ENCODE measurements at places on chromosomes 7 and 10. TPM values are rescaled to one million over a fixed set of nuclear protein-coding genes. Genes with fewer than 3 reads are reported as not detected.

DNA sequence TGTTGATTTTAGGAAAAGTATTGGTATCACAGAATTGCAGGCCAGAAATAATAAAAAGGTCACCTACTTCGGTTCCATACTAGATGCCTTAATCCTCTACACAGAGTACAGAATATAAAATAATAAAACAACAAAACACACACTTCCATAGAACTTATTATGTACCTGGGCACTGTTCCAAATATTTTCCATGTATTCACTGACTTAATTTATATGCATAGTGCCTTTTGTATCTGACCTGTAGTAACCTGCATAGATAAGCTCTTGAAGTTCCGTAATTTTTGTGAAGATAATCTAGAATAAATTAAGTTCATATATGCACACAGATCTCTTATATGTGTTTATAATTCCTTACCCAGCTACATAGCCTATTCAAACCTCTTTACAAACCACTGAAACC, 78.3 kb downstream of the RAPGEF5 start:
- DNase-seq = no peak

- DNase-seq = no peak
These were observed 18.3 kb downstream of the CALHM2 start for GRCh38 chr10:103433858-103434257.

The ZNF804B gene
- total RNA-seq = 3.7 TPM

The NYAP1 gene
- total RNA-seq = 18.2 TPM

The KCNK18 gene
- total RNA-seq = not detected

The TWIST1 gene
- total RNA-seq = 2.7 TPM

GRCh38 chr7:35571611-35572240, 123.2 kb downstream of the HERPUD2 start:
- DNase-seq = no peak
